Fibroblast of lung (primary cell): ENCODE measurements at places on chromosomes 12 and 14. TPM values are rescaled to one million over a fixed set of nuclear protein-coding genes. Genes with fewer than 3 reads are reported as not detected.
A peak's percentile ranks its signal among the peaks of the same experiment; 100 is the strongest.

The GSC gene
- 0.05 TPM in 1 of 2 replicates, not detected in the other for polyA plus RNA-seq

The OR4E2 gene
- not detected in 2 replicates for polyA plus RNA-seq

The SLC4A8 gene
- polyA plus RNA-seq = 4.9 and 12.4 TPM in 2 replicates

The SLC7A7 gene
- 7.1 and 9.5 TPM in 2 replicates for polyA plus RNA-seq

The NAV3 gene
- polyA plus RNA-seq = 30.8 and 40.9 TPM in 2 replicates

The GLIPR1L1 gene
- polyA plus RNA-seq = not detected in 2 replicates

GRCh38 chr14:28344381-28344780 lies 422.2 kb upstream of the FOXG1 start:
- no peak for DNase-seq

GRCh38 chr14:77041881-77042545 lies 13.5 kb upstream of the IRF2BPL start:
- peak; percentile 98 for DNase-seq

- DNase-seq = no peak
Observed at GRCh38 chr12:122138616-122139015, 35.4 kb downstream of the IL31 start.

GRCh38 chr12:50986966-50987737 lies 34.8 kb downstream of the HIGD1C start:
- peak; percentile 42 for DNase-seq
